ENCODE measurements at places on chromosomes 12 and 14. TPM values are rescaled to one million over a fixed set of nuclear protein-coding genes. Genes with fewer than 3 reads are reported as not detected.

LRRIQ1 gene
- 0.79 TPM for total RNA-seq

AGAP2 gene
- 0.14 TPM for total RNA-seq

RNF212B gene
- total RNA-seq = not detected

OR4E2 gene
- total RNA-seq = not detected

RPL10L gene
- total RNA-seq = not detected

CLECL1 gene
- total RNA-seq = not detected

FSCB gene
- total RNA-seq = not detected

CACNA2D4 gene
- not detected for total RNA-seq

WSCD2 gene
- 0.28 TPM for total RNA-seq

ZC3H10 gene
- 2.2 TPM for total RNA-seq

NKX2-8 gene
- 4.2 TPM for total RNA-seq

TAS2R9 gene
- total RNA-seq = not detected

TCL1A gene
- total RNA-seq = not detected

SOX5 gene
- 0.14 TPM for total RNA-seq

DPPA3 gene
- total RNA-seq = not detected

ASCL1 gene
- total RNA-seq = not detected
